ENCODE measurements at places on chromosomes 6 and 20.

GRCh38 chr6:33091957-33092356, 16.2 kb downstream of the HLA-DPB1 start:
- peak; percentile 17 for DNase-seq

- no peak for DNase-seq
These were observed 289.8 kb upstream of the PREP start for GRCh38 chr6:105692613-105693215.

DNA sequence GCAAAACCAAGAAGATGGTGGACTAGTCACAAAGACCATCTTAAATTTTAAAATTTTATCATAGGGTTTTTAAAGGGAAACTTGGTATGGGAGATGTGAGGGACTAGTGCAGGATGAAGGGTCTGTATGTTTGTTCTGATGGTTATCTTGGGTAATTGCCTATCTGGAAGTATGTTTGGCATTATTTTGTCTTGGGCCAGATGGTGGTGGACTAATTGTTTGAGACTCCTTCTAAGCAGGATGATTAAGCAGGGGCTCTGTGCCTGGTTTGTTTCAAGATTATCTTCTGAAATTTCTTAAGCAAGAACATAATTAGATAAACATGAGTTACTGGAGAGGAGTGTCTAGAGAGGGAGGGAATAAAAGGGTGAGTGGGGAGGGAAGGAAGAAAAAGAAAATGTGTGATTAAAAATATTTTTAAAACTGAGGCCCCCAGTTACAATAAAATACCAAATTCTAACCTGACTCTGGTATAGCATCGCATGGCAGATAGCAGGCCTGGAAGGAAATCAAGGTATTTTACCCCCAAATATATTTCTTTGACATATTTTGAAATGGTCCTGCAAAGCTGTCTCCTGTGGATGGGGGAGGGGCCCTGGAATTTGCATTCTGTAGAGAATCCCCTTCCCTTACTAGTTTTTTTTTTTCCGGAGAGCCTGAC, 49.9 kb upstream of the FAM184A start:
- no peak for DNase-seq

DNA sequence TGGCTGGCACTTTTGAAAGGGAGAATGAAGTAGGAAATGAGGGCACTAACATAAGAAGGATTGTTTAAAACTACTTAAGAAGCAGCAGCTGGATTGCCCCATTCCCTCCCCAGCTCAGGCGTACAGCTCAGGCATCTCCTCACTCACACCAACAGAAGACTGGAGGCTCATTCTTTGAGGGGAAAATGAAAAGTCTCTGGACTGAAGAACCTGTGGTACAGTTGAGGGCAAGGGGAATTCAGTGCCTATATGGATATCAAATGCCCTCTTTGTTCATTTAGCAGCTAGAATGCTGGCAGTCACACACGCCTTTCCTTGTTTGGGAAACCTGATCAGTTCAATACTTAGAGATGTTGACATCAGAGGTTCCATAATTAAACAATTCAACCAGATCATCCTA, 502.1 kb upstream of the SOX4 start:
- no peak for DNase-seq

GRCh38 chr6:114586298-114586697, 243.5 kb upstream of the HS3ST5 start:
- no peak for DNase-seq

- DNase-seq, result no peak
These were observed 95.3 kb downstream of the NFATC2 start for GRCh38 chr20:51447097-51447764.

DNA sequence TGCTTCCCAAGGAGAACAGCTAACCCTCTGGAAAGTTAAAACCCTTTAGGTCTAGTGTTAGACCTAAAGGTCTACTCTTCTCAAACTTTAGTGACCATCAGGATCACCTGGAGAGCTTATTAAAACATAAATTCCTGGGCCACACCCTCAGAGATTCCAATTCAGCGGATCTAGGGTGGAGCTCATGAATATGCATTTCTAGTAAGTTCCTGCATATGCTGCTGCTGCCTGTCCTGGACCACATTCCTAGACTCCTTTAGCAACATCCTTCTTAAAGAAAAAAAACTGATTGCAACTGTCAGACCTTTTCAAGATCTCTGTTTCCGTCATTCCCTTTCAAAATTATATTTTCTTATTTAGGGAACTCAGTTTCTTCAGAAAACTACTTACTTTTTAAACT, 31.2 kb downstream of the SNAP25 start:
- no peak for DNase-seq

- no peak for DNase-seq
These were observed 4.0 kb upstream of the FERMT1 start for GRCh38 chr20:6126846-6127245.

GRCh38 chr20:63741676-63742380, 2.3 kb downstream of the SLC2A4RG start:
- DNase-seq, result no peak

DNA sequence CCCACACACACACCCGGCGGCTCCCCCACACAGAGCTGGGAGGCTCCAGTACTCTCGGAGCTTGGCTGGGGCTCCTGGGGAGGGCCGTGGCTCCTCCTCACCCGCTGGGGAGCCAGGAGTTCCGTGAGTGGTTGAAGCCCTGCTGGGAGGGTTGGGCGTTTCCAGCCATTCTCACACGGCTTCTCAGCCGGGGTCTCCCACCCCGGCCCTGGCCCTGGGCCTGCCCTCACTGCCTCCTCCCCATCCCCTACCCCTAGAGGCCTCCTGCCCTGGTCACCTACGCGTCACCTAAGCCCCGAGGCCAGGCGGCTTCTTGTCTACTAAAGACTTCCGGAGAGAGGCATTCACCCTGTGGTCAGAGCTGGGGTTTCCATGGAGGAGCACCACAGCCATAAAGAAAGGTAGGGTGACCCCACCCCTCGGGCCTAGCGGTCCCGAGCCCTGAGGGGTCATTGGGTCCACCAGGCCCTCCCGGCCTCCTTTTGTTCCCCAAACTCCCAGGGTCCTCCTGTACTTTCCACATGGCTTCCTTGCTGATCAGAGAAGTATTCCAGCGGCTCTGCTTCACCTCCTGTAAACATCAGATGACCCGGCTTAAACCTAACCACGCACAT, 99.3 kb downstream of the TTLL2 start:
- no peak for DNase-seq

DNA sequence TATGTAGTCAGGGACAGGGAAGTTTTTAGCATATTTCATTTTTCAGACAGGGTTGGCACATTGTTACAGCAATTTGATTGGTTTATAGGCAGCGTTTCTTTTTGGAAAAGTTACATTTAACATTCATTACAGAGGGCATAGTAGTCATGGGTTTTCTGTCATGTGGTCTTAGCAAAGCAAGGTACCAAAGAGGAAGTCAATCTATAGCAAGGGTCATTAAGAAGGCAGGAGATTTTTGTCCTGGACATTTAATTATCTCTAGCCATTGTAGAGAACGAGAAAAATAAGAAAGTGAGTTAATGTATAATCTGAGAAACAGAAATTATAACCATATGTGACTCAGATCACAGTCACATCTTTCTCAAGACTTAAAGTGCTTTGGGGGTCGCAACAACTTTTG, 47.4 kb downstream of the TPD52L1 start:
- DNase-seq, result no peak

- DNase-seq, result no peak
These were observed at the start of gene ADGB for GRCh38 chr6:146598772-146599405. Gene ADGB (plus strand): TSS chr6:146598972. CDS start chr6:146599041, 69 bp downstream.

All from stimulated activated CD4-positive, alpha-beta T cell treated with anti-CD3 and anti-CD28 coated beads, Interleukin-1b, Interleukin-23, amount 100 ng/mL, for 1 hour (primary cell).